CD4-positive, alpha-beta T cell treated with Interleukin-1 beta for 1 hour (primary cell): ENCODE measurements at places on chromosomes 2 and 18.

DNA sequence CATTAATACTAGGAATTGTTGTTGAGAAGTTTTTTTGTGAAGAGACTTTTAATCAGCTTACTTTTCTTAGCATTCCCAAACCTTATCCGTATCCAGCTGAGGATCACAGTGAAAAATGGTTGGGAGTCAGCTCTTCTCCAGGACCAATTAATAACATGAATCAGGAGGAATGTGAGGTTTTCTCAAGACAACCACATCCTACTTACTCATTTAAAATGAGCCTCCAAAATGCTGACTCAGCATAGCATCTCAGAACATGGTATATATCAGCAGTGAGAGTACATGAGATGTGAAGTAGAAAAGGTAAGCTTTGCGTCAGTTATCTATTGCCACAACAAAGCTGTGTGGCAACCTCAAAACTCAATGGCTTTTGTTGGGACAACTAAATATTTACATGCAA lies 140.3 kb downstream of the NRP2 start:
- DNase-seq: no peak

DNA sequence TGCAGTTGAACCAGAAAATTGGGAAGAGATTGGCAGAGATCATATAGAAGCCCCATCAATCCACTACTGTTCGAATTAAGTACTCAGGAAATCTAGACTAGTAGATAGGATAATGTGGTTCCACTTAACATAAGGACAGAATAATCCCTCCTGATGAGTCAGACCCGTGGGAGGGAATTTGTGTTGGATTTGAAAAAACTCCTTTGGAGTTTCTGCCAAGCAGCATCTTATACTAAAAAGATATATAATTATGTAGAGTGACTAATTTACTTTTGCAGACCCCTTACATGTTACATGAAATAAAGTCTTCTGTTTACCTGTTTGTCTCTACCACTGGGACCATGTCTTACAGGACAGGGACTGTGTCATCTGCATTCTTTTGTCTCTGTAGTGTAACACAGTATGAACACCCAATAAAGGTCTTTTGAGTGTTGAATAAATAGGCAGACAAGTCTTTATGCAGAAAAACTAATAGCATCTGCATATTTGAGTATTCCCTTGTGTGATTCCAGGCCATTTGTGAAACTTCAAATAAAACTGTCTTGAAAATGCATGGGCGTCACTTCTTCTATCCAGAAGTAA lies 122.6 kb upstream of the DNAJC10 start:
- no peak for DNase-seq

GRCh38 chr2:75019790-75020189 lies 61.3 kb downstream of the POLE4 start:
- DNase-seq: no peak

DNA sequence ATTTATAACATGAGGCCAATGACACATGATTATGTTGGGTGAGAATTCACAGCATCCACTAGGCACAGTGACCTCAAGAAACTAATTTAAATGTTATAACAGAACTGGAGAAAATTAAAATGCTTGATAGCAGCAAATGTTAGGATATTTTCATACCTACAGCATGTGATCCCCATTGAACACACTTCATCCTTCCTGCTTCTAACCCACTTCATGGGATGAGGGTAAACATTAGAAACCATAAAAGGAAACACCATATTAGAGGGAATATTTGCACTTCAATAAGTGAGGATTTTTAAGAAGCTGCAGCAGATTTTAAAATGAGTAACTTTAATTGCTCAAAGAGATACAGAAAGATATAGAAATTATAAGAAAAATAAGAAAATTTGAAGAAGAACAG lies 117.1 kb downstream of the FSHR start:
- no peak for DNase-seq

- no peak for DNase-seq
Observed at GRCh38 chr2:139099721-139100120, 319.5 kb upstream of the NXPH2 start.

DNA sequence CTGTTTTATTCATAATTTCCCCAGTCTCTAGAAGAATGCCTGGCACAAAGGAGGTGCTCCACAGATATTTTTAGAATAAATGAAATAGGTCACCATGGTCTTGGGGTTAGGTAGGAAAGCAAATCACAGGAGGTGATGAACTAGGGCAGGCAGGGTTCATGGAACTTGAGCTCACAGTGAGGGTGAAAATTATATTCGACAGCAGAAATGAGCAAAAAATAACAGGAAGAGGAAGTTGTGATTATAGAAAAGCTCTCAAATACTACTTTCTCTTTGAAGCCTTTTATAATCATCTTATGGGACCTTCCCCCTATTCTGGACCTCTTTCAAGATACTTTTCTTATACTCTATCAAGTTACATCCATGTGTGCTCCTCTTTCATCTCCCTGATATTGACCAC lies 4.5 kb upstream of the CREB1 start:
- peak; percentile 36 for DNase-seq

GRCh38 chr2:238378230-238379095 lies 48.3 kb upstream of the ASB1 start:
- no peak for DNase-seq

GRCh38 chr2:134146161-134146560 lies 107.7 kb upstream of the MGAT5 start:
- DNase-seq: no peak

DNA sequence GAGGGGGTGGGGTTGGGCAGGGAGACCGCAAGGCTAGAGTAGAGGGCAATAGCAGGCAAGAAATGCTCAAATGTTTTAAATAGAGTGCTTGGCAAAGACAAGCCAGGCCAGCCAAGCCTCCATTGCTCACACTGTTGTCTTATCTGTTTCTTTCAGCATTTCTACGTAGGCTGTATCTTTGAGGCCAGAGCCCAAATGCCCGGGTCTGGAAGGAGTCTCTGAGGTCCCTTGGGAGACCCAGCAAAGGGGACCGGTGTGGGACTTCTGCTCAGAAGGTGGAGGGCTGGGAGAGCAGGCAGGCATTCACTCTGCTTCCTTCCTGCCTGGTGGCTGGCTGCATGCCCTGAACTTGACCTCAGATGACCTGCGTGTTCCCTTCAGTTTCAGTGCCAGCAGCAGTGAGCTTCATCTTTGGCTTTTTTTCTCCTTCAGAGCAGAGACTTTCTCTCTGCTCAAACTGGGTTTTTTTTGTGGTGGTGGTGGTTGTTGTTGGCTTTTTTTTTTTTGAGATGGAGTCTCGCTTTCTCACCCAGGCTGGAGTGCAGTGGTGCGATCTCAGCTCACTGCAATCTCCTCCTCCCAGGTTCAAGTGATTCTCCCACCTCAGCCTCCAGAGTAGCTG lies 13.7 kb upstream of the TET3 start:
- DNase-seq: peak; percentile 74

GRCh38 chr2:234949762-234950434 lies 1.9 kb upstream of the SH3BP4 start:
- DNase-seq: no peak

GRCh38 chr18:58055890-58056558 lies 12.0 kb downstream of the NEDD4L start:
- no peak for DNase-seq

DNA sequence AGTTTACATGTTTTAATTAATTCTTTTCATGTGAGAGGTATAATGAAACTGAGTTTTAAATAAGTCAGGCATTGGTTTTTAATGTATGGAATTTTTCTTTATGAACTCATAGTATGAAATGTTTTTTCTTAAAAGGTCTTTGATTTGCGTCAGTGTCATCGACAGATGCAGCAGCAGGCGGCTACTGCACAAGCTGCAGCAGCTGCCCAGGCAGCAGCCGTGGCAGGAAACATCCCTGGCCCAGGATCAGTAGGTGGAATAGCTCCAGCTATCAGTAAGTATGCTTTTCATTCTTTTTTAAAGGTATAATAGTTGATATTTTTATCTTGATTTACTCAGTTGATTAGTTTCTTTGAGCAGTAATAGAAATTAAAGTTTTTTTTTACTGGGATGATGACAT lies 46.5 kb downstream of the SMAD4 start:
- DNase-seq: no peak

- DNase-seq: no peak
Observed at GRCh38 chr18:23574611-23575308, 11.5 kb downstream of the NPC1 start.

DNA sequence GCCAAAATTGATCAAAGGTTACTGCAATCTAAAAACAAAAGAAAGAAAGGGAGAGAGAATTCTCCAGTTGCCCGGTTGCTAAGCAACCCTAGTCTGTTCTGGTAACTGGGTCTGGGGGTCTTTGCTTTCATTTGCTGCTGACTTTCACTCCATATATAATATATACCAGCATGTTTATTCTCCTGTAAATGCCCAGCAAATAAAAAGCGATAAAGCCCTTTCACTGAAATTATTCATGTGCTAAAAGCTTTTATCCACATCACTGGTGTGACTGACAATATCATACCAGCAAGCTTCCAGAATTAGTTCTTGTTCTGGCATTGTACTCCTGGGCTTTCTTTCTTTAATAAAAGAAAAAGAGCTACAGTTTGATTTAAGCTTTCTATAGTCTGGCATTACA lies 75.5 kb upstream of the ST8SIA3 start:
- no peak for DNase-seq

GRCh38 chr2:32290000-32290339 lies 12.3 kb downstream of the YIPF4 start:
- no peak for DNase-seq

GRCh38 chr2:127535422-127535901 lies at the start of gene MYO7B:
Gene MYO7B, plus strand, starts transcription at chr2:127535683. Its CDS starts 24,040 bp downstream, at chr2:127559723.
- no peak for DNase-seq

GRCh38 chr2:38496927-38497669 lies 105.6 kb downstream of the HNRNPLL start:
- no peak for DNase-seq
